Thymus (tissue), 14 donors: ENCODE measurements at places on chromosomes 2 and 18. TPM values are rescaled to one million over a fixed set of nuclear protein-coding genes. Genes with fewer than 3 reads are reported as not detected.

DNA sequence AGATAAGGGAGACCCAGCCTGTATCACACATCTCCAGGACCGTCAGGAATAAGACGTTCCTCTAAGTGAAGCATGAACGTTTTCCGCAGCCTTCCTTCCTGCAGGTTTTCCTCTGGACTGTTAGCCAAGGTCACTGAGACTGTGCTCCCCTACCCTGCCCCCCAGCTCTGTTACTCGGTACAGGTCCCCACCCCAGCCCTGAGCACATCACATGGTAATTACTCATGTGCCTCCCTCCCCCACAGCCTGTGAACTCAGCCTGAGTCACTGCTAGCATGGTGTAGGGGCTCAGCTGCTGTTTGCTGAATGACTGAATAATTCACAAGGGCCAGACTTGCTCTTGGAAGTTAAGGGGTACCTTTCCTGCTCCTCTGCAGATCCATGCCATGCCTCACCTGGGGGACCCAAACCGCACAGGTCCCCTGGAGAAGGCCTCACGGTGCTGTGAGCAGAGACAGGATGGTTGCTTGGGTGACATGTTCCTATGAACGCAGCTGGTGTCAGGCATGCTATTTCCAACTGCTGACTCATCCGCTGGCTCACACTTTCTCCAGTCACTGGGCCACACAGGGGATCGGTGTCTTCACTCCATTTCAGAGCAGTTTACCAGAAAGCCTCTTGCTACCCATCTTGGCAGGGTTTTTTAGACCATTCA lies 88.2 kb downstream of the PLB1 start:
- peak; percentile 55 for DNase-seq

DNA sequence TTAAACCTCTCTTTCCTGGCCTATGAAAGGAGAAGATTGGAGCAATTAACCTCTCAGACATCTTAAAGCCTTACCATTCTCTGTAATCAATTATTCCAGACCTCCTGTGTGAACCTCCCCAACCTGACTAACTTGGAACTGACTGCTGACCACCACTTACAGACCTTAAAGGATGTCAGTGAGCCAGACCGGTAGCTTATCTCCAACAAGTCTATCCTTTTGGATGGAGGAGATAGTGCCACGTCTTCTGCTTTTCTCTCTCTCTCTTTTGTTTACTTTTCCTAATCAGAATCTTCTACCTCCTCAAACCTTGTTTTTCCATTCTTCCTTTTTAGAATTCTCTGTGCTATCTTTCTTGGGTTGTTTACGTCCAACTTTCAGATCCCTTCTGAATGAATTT lies 57.2 kb downstream of the LRRTM1 start:
- no peak for DNase-seq

GRCh38 chr18:3328532-3328931 lies 66.6 kb downstream of the MYL12B start:
- DNase-seq, result no peak

DNA sequence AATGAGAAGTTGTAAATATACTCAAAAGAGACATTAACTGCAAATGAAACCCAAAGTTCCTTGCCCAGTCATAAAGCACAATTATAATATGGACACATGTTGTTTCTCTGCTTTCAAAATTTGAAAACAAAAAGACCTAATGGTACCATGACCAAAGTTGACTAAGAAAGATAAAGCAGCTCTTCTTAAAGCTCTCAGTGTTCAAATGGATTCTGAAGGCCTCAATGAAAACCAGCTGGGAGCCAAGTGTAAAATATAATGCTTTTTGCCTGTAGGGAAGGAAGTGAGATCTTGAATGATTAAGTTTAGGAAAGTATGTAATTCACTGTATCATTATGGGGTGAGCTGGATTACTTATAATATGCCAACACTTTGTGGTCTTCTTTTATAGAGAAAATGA lies 178.6 kb downstream of the SATB2 start:
- DNase-seq, result no peak

RGPD3 gene
- polyA plus RNA-seq, result 1.8 TPM

- peak; percentile 13 for DNase-seq
Observed at GRCh38 chr2:167293172-167293781, 405.0 kb downstream of the XIRP2 start.

OXER1 gene
- polyA plus RNA-seq, result 3.4 TPM

DNA sequence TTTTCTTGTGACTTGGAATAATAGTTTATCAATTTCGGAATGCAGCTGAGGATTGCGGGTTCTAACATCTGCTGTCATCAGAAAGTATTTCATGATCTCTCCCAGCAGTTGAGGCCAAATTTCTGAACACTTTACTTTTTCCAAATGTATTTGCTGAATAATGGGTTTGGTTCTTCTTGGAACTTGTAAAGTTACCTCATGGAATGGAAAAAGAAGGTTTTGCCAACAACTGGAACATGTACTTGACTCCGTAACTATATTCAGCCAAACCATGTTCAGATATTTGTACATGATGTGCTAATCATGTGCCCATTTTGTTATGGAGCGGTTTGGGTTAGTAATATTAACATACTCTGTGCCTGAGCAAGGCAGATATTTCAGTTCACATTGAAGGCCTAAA lies 119.6 kb downstream of the LCLAT1 start:
- no peak for DNase-seq

DNA sequence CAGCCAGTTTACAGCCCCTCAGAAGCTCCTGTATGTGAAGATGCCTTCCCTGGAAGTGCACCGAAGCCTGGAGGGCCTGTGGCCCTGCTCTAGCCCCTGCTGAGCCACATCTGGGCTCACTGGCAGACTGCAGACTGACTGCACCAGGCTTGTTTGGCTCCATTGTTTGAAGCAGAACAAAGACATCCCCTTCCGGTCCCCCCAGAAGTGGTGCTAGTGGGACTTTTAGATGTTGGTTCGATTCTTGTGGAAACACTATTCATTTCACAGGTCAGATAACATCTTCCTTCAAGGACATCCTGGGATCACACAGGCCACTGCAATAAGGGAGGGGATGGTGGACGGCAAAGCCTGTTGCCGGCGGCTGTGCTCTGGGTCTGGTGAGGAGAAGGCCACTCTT lies 57.8 kb upstream of the CBLN2 start:
- DNase-seq, result no peak

DNA sequence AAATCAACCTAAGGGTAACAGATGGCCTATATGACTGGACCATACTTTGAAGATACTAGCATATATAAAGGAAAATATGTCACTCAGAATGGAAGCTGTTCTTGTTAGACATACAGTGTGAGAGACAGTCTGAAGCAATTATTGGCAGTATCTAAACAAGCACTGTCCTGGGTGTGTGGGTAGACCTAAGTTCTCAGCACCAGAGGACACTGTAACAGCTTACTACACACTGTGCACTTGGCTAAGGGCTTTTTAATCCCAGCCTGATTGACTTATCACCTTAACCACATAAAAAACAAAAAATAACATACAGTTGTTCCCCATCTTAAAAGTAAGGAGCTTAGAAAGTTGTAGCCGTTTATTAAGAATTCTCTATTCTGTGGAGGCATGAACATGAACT lies 1066.1 kb upstream of the FANCL start:
- no peak for DNase-seq

WDFY1 gene
- 23.5 TPM for polyA plus RNA-seq

GRCh38 chr2:30145826-30146336 lies 926 bp upstream of the YPEL5 start:
- no peak for DNase-seq

DNA sequence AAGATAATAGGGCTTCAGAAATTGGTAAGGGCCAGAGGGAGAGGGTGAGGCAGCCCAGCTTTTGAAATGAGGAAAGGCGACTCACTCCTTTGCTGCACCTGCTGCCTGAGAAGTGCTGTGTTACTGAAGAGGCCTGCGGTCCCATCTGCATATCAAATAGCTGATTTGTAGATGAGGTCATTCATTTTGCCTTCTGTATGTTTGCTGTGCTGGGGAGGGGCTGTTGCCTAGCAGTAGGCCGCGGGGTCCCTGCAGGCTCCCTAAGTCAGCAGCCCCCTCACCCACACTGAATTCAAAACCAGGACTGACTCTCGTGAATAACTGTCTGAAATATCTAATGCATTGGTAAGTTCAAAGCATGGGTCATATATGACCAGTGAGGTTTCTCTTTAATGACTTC lies 377.2 kb downstream of the SOX11 start:
- no peak for DNase-seq

TMEM87B gene
- 18.6 TPM for polyA plus RNA-seq

GRCh38 chr2:219552382-219553167 lies 8.7 kb downstream of the TMEM198 start:
- peak; percentile 61 for DNase-seq
